NCI-H187 (cell line): ENCODE measurements at places on chromosomes 3 and 15.
A peak's percentile ranks its signal among the peaks of the same experiment; 100 is the strongest.

- DNase-seq, result no peak
Measured at GRCh38 chr3:106120356-106120755, 251.5 kb upstream of the CBLB start.

GRCh38 chr3:127831723-127832172 is 9.4 kb upstream of the MGLL start:
- peak; percentile 12 for DNase-seq

- no peak for DNase-seq
Measured at GRCh38 chr3:134672571-134672970, 21.7 kb upstream of the KY start.

DNA sequence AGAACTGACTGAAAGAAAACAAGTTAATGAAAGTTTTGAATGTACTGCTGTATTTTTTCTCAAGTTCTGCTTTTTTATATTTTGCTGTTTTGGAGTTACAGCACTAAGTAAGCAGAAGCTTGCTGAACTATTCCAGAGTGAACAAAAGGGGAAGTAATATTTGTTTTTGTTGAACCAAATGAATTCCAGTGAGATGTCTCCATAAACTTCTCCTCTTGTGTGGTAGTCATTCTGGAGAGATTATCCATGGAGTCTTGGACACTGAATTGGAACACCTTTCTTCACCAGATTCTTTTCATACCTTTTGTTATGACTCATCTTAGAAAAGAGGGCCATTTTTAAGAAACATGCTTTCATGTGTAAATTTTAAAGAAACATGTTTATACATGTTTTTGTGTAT is 8.8 kb downstream of the ANKUB1 start:
- no peak for DNase-seq

DNA sequence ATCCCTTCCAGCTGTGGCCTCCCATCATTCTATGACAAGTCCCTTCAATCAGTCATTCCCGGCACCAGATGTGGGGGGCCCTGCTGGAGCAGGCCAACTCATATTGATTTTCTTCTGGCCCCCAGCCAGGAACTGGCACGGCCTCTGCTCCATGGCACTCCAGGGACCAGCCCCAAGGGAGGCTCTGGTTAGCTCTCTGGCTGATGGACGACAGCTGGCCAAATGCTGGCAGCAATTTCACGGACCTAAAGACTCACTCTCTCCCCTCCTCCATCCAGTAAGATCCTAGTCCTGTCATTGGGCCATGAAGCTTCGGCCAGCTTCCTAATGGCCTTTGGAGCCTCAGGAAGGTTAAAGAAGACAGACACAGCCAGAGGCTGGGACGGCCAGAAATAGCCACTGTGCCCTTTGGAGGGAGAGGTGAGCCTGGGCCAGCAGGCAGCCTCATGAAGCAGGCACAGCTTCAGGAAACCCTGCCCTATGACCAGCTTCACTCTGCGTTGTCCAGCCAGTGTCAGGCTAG is 131.0 kb downstream of the MEX3B start:
- peak; percentile 79 for DNase-seq
